ENCODE measurements at places on chromosomes 11 and 22. TPM values are rescaled to one million over a fixed set of nuclear protein-coding genes. Genes with fewer than 3 reads are reported as not detected.
A peak's percentile ranks its signal among the peaks of the same experiment; 100 is the strongest.

DNA sequence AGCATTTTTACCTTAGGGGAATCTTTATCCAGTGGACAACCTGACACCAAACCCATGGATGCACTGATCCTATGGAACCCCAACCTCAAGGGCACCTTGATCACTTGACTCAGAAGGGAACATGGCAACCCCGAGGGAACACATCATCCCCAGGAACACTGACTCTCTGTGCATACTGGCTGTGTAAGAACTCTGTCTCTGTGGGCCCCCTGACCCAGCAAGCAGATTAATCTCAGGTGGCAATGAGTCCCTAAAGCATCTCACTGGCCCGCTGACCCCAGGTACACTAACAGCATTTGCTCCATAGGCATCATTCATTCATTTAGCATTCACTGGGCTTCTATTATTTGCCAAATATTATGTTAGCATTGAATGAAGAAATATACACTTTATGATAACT, 16.9 kb downstream of the EIF3F start:
- ATAC-seq: no peak

DNA sequence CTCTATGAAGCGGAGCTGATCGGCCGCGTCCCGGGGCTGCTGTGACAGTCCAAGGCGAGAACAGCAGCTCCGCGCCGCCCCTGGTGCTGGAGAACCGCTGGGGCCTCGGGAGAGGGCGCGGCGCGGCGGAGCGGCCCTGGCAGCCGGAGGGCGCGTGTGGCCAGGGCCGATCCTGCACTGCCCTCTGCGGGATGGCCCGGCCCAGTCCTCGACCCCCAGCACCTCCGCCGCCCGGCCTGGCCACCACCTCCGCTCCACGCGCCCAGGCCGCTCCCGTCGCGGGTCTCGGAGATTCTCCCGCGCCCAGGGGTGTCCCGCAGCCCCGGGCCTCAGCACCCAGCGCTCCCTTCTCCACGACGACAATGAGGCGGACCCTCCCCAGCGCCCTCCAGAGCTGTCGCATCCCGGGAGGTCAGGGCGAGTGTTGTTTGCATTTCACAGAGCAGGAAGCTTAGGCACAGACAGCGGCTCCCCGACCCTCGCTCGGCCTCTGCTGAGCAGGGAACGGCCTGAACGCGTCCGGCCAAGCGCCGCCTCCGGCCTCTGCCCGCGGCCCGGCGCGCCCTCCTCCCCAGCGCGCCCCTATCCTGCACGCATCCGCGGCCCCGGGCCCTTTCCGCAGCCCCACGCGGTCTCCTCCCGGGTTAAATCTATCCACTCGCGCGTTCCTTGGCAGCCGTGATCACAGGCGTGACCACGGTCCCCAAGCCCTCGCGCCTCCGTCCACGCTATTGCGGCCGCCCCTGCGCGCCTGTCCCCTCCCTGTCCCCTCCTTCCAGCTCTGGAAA, 109.7 kb downstream of the WNT7B start:
- ATAC-seq: peak; percentile 71

GRCh38 chr11:132782102-132782501, 750.2 kb downstream of the OPCML start:
- ATAC-seq: peak; percentile 22

GRCh38 chr22:24137595-24137994, 43.7 kb upstream of the SUSD2 start:
- peak; percentile 83 for ATAC-seq

- no peak for ATAC-seq
These were observed 605.6 kb downstream of the SOX6 start for GRCh38 chr11:15750535-15751308.

DNA sequence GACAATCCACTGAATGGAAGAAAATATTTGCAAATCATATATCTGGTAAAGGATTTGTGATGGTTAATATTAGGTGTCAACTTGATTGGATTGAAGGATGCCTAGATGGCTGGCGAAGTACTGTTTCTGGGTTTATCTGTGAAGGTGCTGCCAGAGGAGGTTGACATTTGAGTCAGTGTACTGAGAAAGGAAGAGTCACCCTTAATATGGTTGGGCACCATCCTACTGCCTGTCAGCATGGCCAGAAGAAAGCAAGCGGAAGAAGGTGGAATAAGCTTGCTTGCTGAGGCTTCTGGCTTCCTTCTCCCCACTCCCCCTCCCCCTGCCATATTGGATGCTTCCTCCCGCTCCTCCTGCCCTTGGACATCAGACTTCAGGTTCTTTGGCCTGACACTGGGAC, 101.9 kb downstream of the GAB2 start:
- no peak for ATAC-seq

GRCh38 chr11:109424901-109425300, 2.9 kb downstream of the C11orf87 start:
- ATAC-seq: no peak

DNA sequence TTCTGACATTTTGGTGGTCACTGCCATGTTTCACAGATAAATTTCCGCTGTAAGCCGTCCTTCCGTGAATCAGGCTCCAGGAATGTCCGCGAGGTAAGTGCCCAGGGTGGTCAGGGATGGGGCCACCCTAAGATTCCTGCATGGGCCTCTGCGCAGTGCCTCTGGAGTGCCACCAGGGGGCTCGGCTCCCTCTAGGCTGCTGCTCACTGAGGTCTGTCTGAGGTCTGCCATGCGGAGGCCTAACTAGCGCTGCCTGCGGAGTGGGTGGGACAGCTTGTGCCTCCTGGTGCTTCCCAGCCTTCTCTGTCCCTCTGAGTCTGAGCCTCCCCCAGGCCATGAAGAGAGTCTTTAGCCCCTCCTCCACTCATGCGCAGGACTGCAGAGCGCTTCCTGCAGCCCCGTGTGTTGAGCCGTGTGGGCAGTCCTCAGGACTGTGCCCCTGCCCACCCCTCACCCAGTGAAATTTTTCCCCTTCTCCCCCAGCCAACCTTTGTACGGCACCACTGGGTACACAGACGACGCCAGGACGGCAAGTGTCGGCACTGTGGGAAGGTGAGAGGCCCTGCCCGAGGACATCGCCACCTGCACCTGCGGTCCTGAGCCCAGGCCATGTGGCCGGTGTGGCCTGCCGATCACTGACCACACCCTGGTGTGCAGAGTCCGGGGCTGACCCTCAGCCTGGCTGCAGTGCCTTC, 11.9 kb upstream of the MDK start:
- peak; percentile 82 for ATAC-seq

DNA sequence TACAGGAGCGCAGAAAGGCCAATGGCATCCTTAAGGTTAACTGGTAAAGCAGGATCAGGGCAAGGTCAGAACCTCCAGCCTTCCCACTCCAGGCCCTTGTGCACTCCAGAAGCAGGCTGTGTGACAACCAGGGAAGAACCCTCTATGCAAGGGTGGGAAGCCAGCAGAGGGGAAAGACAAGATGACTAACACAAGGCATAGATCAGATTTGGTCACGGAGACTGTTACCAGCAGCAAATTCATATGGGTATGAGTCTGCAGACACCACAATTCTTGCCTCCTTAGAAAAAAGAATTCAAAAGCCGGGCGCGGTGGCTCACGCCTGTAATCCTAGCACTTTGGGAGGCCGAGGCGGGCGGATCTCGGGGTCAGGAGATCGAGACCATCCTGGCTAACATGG, 39.8 kb upstream of the MTNR1B start:
- no peak for ATAC-seq

DNA sequence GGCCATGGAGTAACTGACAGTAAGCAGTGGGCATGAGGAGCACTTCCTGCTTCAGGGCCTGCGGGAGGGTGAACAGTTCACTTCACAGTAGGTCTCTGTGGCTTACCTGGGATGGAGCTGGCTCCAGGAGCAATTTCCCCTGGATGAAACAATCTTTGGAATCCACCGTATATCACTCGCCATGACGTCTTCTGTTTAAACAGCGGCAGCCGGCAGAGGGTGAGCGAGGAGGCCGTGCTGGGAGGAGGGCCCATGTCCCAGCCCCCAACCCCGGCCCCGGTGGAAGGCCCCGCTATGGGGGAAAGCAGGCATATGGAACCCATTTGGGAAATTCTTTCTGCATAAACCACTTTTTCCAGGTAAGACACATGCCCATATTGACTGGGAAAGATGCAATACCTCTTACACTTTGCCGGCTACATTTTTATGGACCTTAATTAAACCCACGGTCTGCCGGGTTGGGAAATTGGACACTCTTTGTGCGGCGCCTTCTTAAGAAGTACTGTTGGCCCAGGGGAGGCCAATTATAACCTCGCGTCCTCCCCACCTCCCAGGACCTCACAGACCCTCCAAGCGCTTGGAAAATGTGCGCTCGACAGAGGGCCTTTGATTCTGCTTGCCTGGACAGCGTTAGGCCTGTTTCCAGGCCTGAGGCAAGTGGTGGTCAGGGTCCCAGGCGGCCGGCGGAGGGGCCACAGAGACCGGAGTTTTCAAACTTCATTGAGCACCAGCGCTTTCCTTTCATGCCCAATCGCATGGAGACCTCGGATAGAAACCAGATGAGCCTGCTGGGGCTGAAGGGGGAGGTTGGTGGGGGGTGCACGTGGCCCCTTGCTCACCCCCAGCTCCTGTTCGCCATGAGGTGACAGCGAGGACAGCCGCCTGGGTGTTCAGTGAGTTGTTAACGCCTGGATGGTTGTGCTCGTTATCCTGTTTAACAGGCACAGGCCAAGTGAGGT, 40.4 kb downstream of the SMIM38 start:
- ATAC-seq: no peak

GRCh38 chr11:73342633-73343032, 33.6 kb upstream of the RELT start:
- peak; percentile 83 for ATAC-seq

DNA sequence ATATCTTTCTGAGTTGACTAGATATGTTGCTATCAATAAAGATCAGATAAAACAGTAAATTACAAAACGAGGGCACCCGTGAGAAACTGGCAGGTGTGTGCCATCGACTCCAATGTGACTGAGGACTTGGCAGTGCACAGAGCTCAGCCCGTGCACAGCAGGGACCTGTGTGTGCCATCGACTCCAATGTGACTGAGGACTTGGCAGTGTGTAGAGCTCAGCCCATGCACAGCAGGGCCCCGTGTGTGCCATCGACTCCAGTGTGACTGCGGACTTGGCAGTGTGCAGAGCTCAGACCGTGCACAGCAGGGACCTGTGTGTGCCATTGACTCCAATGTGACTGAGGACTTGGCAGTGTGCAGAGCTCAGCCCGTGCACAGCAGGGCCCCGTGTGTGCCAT, 347.2 kb upstream of the B3GAT1 start:
- no peak for ATAC-seq

DNA sequence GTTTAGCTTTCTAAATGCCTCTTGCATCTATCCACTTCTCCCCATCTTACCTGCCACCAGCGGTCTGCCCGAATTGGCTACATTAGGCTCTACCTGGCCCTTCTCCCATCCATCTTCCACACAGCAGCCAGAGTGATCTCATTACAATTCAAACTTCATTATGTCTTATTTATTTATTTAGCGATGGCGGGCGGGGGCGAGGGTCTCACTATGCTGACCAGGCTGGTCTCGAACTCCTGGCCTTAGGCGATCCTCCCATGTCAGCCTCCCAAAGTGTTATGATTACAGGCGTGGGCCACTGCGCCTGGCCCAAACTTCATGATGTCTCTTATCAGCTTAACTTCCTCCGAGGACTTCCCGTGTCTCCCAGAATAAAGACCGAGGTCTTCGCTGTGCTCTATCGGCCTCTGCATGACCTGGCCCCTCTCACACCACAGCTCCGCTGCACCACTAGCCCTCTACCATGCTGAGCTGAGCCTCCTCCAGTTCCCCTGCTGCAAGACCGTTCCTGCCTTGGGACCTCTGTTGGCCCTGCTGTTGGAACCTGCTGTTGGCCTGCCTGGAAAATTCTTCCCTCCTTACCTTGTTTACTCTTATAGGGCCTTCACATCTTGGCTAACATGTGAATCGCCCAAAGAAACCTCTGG, 870 bp upstream of the CTTN start:
- ATAC-seq: peak; percentile 3

GRCh38 chr11:96051820-96052219, 127.9 kb upstream of the MTMR2 start:
- ATAC-seq: no peak

- ATAC-seq: no peak
These were observed 1.6 kb downstream of the TCP11L1 start for GRCh38 chr11:33040862-33041453.

DNA sequence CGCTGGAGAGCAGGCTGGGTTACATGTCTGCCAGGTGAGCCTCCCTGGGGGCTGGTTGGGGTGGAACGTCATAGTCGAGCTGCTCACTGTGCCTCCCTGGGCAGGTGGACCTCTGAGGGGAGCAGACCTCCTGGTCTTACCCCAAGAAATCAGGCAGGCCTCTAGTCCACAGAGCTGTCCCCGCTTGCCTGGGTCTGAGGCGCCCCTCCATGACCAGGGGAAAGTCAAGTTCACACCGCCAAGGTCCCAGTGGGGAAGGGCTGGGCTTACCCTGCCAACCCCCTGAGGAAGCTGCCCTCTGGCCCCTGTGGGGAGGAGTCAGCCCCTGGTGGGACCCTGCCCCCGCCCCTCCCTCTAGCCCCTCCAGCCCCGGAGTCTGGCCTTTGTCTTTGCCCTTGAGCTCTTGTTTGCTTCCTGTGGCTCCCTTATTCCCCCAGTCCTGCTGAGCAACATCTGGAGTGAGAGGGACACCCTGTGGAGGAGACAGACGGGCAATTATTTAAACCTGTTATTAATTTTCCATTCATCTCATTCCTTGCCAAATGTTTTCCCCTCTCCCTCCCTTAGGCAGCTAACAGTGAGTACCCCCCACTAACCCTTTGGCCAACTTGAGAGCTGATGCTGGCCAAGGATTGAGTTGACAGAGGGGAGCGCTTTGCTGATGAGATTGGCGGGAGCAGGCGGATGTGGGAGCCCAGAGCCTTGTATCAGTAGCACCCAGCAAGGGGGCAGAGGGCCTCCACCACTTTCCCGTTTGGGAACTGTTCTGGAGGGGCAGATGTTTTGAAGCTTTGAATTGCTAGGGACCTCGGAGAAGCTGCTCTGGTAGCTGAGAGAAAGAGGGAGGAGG, 83.4 kb downstream of the CEP164 start:
- ATAC-seq: no peak

GRCh38 chr11:44313761-44314489, 4.0 kb upstream of the ALX4 start:
- no peak for ATAC-seq

DNA sequence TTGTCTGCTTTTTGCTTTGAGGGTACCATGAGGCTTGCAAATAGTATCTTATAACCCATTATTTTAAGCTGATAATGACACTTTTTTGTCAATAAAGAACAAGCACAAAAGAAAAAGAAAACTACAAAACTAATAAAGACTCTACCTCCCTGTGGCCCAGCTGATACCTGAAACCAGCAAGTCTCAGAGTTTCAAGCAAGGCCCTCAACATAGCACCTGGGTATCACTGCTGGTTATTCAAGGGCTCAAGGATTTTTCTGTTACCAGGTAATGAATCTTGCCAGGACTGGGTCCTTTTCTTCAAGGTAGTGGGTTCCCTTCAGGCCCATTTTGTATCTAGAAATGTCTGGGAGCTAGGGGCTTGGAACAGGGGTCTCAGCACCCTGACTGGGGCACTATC, 281.6 kb upstream of the C11orf87 start:
- no peak for ATAC-seq

- no peak for ATAC-seq
These were observed 71.7 kb downstream of the DBX1 start for GRCh38 chr11:20088397-20089225.

CEP126 gene
- total RNA-seq: 2.0 TPM

SLC35F2 gene
- total RNA-seq: 5.4 TPM

CALCB gene
- 4.6 TPM for total RNA-seq

MMP13 gene
- not detected for total RNA-seq

PHLDA2 gene
- total RNA-seq: 0.98 TPM

ALX4 gene
- total RNA-seq: 0.32 TPM

PRR33 gene
- total RNA-seq: 0.71 TPM

NCR3LG1 gene
- total RNA-seq: 9.2 TPM
